ENCODE measurements at places on chromosomes 4 and X.

DNA sequence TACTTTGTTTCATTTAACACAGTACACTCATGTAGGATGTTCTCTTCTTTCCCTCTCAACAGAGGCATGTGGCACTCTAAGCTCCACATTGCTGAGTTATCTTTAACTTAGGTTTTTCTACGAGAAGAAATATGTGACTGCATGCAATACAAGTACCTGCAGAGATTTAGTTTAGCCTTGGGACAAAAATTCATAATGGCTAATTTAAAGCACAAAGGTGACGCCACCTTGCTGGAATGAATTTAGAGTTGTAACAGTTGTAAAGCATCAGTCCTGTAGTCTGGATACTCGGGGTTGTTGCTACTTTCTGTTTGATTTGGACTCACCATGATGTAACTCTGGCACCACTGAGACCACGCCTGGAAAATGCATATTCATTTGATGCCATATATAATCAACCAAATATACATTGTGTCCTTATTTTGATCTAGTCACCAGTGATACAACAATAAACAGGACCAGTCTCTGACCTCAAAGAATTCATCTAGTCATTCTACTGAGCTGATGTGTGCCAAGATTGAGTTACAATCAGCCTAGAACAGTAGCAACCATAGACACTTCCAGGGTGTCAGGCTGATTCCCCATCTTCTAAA lies 451.0 kb upstream of the ZFP42 start:
- no peak for DNase-seq

DNA sequence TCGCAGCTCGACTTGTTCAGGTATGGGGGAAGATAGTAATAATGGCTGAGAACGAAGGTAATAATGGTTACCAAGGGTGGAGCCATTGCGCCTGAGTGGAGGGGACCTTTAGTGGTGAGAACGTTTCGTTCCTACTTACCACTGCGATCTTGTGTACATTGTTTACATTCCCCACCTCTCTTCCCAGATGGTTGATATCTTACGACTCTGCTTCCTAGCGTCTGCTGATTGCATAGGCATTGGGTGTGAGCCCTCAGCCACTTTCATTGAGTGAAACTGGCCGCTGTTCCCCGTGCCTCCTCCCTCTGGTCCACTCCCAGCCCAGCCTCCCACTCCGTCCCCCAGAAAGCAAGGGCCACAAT lies 850 bp downstream of the IGBP1 start:
- DNase-seq, result no peak

- DNase-seq, result no peak
Measured at GRCh38 chrX:108439961-108440696, 491 bp downstream of the COL4A5 start.

DNA sequence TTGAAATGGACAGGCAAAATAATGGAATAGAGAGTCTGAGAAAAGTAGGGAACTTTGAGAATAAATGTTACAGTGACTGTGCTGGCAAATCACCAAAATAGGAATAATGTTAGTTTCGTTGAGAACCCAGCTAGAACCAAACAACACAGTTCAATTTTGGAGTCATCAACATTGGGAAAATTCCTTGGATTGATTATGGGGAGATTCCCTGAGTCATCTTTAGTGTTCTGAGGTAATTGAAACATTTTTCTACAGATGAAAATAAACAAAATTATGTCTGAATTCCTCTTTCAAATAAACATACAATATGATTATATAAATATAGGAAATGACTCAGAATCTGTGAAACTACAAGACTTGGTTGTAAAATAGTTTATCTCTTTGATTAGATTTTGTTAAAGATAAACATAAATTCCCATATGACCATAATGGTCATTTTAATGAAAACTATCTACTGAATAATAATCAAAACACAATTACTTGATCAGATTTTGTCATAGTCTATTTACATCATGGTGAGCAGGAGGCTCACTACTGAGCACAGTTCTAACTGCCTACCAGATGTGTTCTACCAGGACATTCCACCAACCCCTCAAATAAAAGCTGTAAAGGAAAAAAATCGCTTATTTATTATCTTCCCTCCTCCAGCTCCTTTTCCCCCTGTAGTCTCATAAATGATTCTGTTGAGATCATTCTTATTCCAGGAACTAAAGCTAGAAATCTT lies 51.4 kb upstream of the GABRA2 start:
- DNase-seq, result no peak

DNA sequence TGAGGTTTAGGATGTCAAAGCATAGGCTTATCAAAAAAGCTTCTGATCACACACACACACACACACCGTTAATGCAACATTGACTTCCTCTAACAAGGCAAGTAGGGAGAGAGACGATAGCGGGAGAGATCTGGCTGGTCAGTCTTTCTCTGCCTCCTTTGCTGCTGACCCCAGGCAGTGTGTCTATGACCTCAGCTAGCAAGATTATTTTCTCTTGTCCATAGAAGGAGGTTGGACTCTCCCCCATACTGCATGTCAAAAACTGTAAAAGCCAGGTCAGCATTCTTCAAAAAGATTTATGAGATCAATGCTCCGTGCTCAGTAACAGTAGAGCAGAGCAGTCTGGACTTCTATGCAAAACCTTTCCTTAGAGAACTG lies 63.5 kb upstream of the PGM2 start:
- DNase-seq, result no peak

- DNase-seq, result no peak
Measured at GRCh38 chr4:126241634-126242033, 926.9 kb downstream of the FAT4 start.

GRCh38 chr4:185869427-185869826 lies 57.4 kb upstream of the SORBS2 start:
- no peak for DNase-seq

GRCh38 chr4:8370835-8371595 lies 69.5 kb downstream of the ACOX3 start:
- no peak for DNase-seq
